ENCODE measurements at places on chromosomes 13 and 19.
A peak's percentile ranks its signal among the peaks of the same experiment; 100 is the strongest.

- no peak for DNase-seq
Observed at GRCh38 chr13:31119966-31120700, 41.6 kb downstream of the HSPH1 start.

GRCh38 chr19:6610934-6611852 lies 20.2 kb upstream of the CD70 start:
- DNase-seq: no peak

DNA sequence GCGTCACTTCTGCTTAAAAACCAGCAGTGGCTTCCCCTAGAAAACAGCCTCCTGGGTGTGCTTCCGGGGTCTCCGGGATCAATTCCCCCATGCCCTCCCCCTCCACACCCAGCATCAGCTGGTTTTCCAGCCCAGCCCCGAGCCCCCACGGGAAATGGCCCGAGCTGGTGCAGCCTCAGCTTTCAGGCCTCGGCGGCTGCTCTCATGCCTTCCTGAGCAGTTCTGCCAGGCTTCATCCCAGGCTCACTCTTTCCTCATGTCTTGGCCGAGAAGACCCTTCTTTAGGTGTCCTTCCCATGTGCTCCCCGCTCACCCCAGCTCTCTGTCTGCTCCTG lies 103.1 kb upstream of the RNF113B start:
- no peak for DNase-seq

- no peak for DNase-seq
Observed at GRCh38 chr13:98568918-98569317, 8.0 kb downstream of the STK24 start.

GRCh38 chr13:100537486-100537885 lies 51.1 kb downstream of the GGACT start:
- no peak for DNase-seq

- no peak for DNase-seq
Observed at GRCh38 chr19:34888091-34888490, 38.6 kb upstream of the ZNF30 start.

- DNase-seq: no peak
Observed at GRCh38 chr19:51490676-51491075, 10.9 kb downstream of the SIGLEC12 start.

DNA sequence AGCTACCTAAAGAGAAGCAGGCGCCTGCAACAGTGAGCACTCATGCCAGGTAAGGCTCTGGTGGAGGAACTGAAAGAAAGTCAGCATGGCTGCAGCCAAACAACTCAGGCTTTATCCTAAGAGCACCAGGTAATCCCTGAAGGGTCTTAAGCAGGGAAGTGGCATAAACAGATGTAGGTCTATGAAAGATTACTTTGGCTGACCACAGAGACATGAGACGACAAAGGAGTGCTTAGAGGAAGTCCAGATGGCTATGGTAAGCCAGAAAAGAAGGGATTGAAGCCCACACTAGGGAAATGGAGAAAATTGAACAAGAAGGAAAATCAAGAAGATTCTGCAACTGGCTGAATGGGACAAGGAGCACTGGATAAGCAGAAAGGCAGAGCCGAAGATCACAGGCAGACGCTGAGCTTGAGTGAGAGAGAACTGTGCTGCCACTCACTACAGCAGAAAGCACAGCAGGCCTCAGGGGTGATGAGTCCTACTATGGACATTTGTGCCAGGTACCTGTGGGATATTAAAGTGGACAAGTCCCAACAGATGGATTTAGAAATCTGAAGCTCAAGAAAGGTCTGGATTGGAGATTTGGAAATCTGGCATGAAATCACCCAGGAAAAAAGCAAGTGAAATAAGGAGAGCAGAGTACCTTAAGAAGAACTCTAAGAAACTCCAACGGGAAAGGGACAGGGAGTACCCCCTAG lies 4.2 kb downstream of the RCBTB1 start:
- DNase-seq: no peak

GRCh38 chr19:45322311-45322710 lies 364 bp downstream of the CKM start:
- DNase-seq: no peak

GRCh38 chr13:27595055-27595811 lies 25.1 kb downstream of the LNX2 start:
- DNase-seq: no peak

DNA sequence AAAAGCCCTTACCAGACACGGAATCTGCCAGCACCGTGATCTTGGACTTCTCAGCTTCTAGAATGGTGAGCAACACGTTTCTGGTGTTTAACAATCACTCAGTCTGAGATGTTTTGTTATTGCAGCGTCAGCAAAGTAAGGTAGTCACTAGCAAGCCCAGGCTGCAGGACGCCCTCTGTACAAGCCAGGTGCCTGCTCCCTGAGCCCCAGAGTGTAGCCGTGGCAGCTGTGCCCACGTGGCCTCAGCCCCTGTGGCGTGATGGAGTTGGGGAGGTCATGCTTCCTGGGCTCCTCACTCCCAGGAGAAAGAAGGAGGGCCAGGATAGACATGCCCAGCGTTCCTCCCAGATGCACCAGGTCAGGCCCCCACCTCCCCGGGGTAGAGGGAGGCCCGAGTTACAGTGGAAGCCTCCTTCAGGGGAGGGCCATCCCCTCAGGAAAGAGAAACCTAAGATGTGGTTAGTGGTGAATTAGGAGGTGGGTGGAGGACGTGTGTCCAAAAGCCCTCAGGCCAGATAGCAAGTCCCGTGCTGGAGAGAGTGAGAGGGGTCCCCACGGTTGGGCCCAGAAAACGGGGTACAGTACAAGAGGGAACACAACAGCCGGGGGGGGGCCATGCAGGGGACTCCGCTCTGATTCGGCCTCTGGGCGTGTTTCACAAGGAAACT lies 169.6 kb upstream of the SOX1 start:
- DNase-seq: no peak

GRCh38 chr13:110350049-110350448 lies 43.0 kb downstream of the COL4A2 start:
- DNase-seq: no peak

GRCh38 chr19:53810187-53810546 lies 13.9 kb downstream of the NLRP12 start:
- DNase-seq: no peak

DNA sequence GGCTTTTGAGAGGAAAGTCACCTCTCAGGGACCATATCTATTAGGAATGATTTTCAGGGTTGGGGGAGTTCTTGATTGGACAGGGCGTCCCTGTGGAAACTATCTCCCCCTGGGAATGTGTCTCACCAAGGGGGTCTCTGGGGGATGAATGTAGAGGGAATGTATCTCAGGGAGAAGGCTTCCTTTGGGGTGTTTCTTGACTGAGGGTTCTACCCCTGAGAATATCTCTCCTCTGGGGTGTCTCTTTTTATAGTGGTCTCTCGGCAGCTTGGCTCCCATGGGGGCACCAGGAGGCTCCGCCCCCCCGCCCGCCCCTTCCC lies 1.0 kb downstream of the RTBDN start:
- DNase-seq: no peak

DNA sequence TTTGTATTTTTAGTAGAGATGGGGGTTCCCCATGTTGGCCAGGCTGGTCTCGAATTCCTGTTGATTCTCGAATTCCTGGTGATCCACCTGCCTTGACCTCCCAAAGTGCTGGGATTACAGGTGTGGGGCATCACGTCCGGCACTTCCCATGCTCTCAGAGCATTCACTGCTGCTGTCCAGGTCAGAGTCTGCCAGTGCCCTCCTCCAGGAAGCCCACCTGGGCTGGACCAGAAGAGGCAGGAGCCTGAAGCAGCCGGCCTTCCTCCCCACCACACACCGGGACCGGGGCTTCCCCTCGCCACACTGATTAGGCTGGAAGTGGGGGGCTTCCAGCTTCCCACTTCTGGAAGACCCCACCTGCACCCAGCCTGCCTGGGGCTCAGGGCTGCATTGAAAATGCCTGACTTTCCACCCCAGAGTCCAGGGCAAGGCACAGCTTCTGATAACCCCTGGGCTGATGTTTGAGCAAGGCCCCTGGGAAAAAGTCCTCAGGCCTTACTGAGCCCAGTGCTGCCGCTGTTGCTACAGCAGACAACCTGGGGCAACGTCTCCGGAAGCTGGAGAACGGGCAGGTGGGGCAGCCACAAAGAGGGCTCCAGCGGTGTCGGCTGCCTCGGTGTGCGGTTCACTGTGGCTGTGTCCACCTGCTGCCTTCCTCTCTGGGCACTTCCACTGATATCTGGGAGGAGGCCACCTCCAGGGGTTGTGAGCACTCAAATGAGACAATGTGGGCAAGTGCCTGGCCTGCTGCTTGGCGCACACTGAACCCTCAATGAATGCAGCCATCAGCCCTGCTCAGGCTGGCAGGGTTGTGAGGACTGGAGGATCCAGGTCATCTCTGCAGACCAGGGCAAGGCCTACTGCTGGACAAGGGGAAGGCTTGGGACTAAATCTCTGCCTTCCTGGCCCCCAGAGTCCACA lies 22.6 kb downstream of the CEBPA start:
- no peak for DNase-seq

DNA sequence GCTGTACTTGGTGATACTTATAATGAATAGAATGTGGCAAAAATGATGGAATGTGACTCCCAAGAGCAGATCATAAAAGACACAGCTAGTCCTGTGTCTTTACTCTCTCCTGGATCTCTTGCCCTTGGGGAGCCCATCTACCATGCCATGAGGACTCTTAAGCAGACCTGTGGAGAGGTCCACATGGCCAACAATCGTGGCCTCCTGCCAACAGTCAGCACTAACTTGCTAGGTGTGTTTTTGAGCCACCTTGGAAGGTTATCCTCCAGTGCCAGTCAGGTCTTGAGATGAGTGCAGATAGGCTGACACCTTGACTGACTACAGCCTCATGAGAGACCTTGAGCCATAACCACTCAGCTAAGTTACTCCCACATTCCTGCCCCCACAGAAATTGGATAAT lies 22.3 kb upstream of the GPR183 start:
- no peak for DNase-seq

DNA sequence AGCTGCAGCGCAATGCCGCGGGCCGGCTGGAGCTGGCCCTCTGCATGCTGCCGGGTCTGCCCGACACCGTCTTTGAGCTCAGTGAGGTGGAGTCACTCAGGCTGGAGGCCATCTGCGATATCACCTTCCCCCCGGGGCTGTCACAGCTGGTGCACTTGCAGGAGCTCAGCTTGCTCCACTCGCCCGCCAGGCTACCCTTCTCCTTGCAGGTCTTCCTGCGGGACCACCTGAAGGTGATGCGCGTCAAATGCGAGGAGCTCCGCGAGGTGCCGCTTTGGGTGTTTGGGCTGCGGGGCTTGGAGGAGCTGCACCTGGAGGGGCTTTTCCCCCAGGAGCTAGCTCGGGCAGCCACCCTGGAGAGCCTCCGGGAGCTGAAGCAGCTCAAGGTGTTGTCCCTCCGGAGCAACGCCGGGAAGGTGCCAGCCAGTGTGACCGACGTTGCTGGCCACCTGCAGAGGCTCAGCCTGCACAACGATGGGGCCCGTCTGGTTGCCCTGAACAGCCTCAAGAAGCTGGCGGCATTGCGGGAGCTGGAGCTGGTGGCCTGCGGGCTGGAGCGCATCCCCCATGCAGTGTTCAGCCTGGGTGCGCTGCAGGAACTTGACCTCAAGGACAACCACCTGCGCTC lies 3.8 kb upstream of the MAP2K7 start:
- no peak for DNase-seq

- DNase-seq: no peak
Observed at GRCh38 chr13:37636701-37637100, 38.1 kb upstream of the POSTN start.

DNA sequence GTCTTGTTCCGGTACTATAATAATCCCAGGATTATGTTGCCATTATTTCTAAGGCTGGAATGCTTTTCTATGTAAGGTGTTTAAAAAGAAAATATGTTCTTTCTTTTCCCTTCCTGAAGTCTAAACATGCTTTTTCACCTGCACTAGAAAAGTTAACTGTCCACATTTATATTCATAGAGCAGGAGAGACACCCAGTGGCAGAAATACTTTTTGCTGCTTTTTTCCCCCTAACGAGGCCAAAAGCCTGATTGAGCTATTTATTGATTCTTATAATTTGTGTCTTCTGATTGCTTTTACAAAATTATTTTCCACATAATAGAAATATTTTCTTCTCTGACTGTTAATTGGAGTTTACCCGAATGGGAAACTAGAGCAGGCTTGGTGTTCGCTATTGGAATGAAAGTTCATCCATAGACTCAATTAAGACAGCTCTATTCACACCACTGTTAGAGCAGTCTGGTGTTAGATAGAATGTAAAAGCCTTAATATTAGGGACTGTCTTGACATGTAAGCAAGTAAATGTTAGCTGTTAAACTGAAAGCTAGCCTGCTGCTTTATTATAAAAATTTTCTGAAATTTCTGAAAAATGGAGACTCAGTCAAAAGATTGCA lies 15.8 kb downstream of the GPR180 start:
- DNase-seq: no peak

DNA sequence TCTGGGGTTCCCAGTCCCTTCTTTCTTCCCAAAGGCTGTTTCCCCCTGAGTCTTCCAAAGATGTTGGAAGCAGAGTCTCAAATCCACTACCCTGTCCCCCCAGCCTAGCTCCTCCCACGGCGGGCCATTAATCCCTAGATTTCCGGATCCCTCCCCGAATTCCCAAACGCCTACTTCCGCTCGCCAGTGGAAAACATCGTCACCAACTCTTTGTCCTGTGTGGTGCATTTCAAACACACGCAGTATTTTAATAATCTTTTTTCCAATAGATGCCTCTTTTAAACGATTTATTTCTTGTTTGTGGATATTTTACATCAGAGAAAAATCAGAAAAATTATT lies 610 bp downstream of the ZNF791 start:
- DNase-seq: peak; percentile 3

DNA sequence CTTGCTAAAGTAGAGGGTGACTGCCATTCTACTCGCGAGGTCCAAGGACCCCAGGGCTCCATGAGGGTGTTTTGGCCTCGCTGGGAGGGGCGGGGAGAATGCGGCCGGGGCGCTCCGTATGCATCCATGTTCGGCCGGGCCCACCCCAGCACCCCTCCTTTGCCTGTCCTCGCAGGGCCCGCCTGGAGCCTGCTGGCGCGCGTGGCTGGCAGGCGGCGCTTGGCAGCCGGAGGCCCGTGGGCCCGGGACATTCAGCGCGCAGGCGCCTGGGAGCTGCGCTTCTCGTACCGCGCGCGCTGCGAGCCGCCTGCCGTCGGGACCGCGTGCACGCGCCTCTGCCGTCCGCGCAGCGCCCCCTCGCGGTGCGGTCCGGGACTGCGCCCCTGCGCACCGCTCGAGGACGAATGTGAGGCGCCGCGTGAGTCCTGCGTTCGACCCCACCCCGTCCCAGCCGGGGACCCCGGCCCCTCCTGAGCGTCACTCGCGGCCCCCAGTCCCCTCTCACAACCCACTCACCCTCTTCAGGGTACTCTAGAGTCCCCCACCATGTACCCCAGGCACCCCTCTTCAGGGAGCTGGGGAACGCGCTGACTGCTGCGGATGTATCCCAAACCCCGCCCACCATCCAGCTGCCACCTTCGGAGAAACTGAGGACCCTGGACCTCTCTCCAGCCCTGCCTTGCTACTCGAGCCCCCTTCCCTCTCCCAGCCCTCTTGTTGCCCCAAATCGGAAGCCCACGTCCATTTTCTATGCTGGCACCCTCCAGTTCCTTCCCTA lies 4.1 kb downstream of the DLL3 start:
- peak; percentile 67 for DNase-seq
